AG08396 (cell line): ENCODE measurements at places on chromosomes 11 and 22.
A peak's percentile ranks its signal among the peaks of the same experiment; 100 is the strongest.

DNA sequence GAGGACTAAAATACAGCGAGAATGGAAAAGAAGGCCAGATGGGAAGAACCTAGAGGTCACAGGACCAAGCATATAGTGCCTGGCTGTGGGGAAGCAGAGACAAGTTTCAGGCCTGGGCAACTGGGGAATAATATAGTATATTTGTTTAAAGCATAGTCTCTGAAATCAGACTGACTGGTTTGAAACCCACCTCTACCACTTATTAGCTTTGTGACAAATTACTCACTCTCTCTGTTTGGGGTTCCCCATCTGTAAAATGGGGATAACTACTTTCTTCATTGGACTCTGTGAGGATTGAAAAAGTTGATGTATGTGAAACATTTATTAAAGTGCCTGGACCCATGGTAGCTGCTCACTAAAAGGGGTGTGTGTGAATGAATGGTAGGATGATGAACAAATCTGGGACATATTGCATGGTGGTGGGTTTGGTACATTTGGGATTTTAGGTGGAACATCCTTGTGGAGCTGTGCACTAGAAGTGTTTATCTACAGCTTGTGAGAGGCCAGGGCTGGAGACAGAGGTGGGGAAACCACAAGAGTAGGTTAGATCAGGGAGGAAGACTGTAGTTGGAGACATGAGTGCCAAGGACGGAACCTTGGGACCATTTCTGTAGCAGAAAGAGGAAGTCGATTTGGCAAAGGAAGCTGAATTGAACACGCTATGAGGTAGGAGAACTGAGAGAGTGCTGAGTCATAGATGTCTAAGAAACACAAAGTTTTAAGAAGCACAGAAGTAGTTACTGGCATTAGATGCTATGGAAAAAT is 52.6 kb downstream of the SWAP70 start:
- DNase-seq: peak; percentile 14

GRCh38 chr11:134585666-134586610 is 173.9 kb upstream of the B3GAT1 start:
- no peak for DNase-seq

- peak; percentile 71 for DNase-seq
These were observed 938 bp downstream of the LAYN start for GRCh38 chr11:111541254-111542061.

DNA sequence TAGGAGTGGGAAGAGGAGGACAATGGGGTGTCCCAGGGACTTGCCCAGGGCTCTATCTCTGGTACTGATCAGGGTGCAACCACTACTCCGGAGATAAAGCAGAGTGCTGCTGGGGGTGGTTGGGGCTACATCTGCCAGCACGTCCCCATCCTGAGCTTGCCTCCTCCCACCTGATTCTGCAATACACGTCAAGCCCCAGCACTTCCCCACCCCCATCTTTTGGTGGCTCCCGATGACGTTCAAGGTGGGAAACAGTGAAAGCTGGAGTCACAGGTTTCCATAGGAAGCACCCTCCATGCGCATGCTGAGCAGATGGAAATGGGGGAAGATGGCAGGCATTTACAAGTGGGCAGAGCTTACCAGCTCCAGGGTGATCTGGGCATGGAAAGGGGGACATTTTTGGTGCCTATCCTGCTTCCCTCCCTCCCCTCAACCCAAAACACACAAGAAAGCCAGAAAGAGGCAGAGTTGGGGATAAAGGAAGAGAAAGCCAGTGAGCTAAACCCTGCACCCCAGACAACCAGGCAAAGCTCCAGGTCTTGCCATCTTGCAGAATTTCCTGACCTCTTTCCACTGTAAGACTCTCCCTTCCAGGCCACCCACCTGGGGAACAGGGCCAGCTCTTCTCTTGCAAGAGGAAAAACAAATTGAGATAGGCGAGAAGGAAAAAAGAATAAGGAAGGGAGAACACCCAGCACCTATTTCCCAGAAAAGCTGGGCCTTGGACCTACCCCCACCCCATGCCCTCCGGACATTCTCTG is 15.8 kb downstream of the SYT7 start:
- DNase-seq: no peak

DNA sequence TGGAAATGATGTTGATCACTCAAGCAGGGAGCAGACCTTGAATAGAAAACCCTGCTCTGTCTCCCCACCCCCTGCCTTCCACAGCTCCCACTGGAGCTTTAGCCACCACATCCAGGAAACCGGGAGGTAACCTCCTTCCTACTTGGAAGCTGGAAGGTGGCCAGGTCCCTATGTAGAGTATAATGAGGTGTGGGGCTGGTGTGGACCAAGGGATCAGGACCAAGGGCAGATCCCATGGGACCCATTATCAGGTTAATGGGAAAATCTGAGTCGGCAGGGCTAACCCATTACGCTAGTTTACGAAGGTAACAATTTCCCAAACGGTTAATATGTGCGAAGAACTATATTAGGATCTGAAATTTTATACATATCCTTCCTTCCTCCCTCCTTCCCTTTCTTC is 321.9 kb downstream of the MIAT start:
- DNase-seq: no peak

GRCh38 chr11:96464700-96465307 is 75.0 kb downstream of the JRKL start:
- peak; percentile 73 for DNase-seq

DNA sequence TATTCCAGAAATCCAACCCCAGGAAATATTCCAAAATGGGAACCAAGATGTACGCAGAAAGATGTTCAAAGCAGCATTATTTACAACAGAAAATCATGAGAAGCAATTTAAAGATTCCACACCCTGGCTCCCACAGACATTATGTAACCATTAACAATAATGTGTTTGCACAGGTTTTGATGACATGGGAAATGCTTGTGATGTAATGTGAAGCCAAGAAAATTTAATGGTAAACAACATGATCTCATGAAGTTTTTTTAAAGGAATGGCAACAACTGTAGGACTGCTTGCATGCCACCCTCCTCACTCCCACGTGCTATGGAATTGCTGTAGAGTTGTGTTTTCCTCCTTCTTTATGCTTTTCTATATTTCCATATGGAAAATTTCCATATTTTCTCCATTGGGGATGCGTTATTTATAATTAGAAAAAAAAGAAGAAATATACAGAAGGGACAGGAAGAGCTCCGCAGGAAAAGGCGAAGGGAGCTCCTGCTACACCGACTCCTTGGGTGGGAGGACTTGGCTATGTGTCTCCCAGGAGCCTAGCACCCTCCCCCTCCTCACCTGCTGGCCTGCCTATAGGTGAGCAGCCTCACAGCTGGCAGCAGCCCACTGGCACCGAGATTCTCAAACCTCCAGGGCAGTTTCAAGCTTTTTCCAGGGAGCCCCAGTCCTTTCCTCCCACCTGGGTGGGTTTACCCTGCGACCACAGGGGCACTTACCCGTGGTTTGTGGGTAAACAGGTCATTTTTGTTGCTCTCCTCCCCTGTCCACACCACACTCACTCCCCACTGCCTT is 20.9 kb downstream of the LRFN4 start:
- DNase-seq: no peak

GRCh38 chr22:48632646-48633246 is 1194.9 kb downstream of the BRD1 start:
- no peak for DNase-seq

DNA sequence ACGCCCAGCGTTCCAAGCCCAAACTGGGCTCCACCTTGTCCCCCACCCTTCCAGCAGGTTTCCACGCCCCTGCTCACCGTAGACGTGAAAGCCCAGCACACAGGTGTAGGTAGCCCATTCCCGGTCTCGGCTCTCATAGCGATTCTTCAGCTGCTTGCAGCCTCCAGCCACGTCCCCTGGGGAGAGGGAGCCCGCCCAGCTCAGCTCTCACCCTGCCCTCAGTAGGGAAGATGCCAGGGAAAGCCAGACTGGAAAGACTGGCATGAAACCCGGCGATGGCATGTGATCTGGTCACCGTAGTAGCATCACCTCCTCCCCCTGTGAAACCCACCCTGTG is 1.4 kb upstream of the MTA2 start:
- no peak for DNase-seq

DNA sequence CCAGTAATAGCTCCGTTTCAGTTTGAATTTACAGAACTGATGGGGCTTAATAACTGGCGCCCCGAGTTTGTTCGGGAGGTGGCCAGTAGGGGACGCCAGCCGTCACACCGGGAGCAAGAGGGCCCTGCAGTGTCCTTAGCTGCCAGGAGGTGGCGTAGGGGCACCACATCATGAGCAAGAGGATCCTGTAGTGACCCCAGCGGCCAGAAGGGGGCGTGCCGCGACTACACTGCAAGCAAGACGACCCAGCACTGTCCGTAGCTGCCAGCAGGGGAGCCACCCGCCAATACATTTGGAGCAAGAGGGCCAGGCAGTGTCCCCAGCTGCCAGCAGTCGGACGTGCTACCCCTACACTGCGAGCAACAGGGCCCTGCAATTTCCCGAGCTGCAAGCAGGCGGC is 663.7 kb upstream of the B3GAT1 start:
- no peak for DNase-seq

- no peak for DNase-seq
These were observed 68.6 kb downstream of the MICAL2 start for GRCh38 chr11:12179019-12179418.

GRCh38 chr11:47991894-47992293 is 11.5 kb downstream of the PTPRJ start:
- DNase-seq: no peak

- DNase-seq: no peak
These were observed 10.2 kb downstream of the LYVE1 start for GRCh38 chr11:10558288-10558687.

DNA sequence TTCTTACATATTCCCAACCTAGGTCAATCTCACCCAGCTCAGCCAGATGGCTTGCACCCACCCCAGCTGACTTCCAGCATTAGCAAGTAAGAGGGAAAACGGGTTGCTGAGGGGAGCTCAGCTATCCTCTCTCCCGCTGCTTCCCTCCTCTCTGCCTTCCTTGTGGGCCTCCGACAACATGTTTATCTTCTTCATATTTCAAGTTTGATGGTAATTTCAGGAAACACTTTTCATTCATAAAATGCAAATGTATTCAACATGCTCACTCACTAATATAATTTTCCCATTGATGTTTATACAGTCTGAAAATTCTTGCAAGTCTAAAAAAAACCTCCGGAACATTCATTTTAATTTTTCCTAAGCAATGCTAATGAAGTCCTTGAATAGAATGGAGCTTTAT is 372.5 kb upstream of the B3GAT1 start:
- no peak for DNase-seq

DNA sequence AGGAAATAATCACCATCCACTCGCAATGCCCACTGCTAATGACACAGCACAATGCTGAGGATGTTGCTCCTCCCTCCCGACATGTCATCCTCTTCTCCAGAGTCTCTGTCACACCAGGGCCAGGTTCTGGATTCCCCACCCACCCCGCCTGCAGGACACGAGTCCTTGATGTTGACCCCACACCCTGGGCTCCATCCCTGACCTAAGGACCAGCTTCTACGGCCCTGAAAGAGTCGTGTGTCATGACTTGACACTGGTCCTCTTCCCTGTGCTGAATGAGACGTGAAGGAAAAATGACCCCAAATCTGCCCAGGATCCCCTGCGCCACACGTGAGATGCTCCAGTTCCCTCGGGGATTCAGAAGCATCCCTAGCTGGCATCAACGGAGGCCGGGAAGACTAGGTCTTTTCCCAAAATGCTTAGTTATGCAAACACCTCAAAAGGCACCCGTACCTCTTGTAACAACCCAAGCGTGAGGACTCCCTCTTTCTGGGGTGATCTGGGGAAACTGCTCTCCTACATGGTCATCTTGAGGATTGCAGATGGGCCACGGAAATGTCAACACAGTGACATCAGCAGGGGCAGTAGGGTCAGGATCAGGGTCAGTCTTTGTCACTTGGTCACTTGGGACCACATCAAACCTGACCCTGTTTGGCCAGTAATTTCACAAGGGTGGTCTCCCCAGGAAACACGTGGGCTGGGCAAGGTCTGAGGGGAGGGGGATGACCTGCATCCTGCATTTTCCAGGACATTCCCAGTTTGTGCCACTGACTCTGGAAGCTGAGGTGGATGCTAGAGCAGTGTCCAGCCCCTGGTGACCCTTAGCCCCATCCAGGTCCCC is 42.0 kb downstream of the IGLL5 start:
- no peak for DNase-seq

- peak; percentile 64 for DNase-seq
These were observed 31.7 kb downstream of the PAX6 start for GRCh38 chr11:31779374-31779791.

- DNase-seq: no peak
These were observed 123.3 kb upstream of the LUZP2 start for GRCh38 chr11:24373516-24373915.

DNA sequence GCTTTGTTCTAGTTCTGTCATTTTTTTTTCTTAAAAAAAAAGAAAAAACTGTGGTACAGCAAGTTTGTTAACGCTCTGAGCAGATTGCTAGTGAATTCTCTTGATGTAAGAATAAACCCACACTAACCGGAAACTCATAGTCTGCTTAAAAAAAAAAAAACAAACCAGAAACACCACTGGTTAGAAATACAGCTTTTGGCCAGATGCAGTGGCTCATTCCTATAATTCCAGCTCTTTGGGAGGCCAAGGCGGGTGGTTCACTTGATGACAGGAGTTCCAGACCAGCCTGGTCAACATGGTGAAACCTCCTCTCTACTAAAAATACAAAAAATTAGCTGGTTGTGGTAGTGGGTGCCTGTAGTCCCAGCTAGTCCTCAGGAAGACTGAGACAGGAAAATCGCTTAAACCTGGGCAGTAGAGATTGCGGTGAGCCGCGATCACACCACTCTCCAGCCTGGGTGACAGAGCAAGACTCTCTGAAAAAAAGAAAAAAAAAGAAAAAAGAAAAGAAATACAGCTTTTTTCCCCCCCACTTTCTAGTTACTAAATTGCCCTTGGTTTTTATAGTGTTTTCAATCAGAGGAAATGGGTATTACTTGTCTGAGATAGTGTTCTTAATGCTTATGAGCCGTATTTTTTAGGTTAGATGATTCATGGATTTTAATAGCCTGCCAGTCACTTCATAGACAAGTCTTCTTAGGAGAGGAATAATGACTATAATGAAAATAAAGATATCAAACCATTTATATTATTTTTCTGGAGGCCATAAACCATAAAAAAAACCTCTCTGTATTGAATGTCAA is 222.8 kb downstream of the DDX10 start:
- no peak for DNase-seq

DNA sequence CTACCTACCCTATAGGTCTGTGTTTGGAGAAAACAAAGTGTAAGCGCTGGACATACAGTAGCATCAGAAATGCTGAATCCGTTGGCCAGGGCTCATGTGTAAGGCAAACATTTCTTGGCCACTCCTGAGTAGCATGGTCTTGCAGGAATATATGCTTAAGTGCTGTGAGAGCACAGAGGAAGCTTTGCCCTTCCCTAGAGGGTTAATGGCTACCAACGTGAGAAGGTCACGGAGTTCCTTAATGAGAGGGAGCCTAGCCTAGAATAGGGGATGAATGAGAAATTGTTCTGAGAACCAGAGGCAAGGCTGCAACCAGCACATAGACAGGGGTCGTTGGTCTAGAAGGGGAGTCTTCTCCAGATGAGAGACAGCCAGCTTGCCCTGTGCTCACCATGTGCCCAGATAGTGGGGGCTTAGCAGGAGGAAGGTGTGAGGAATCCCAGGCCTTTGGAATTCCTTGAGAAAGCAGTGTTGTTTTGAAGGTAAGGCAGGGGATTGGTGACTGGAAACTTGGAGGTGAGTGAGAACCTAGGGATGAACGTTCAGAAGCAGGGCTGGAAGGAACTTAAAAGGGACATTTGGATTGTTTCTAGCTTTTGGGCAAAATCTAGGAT is 29.5 kb downstream of the RCOR2 start:
- no peak for DNase-seq

GRCh38 chr11:3120071-3120792 is 44.9 kb downstream of the OSBPL5 start:
- DNase-seq: no peak
